ENCODE measurements at places on chromosomes 13 and 19.

- DNase-seq = no peak
Measured at GRCh38 chr13:105598529-105598928, 936.9 kb downstream of the EFNB2 start.

DNA sequence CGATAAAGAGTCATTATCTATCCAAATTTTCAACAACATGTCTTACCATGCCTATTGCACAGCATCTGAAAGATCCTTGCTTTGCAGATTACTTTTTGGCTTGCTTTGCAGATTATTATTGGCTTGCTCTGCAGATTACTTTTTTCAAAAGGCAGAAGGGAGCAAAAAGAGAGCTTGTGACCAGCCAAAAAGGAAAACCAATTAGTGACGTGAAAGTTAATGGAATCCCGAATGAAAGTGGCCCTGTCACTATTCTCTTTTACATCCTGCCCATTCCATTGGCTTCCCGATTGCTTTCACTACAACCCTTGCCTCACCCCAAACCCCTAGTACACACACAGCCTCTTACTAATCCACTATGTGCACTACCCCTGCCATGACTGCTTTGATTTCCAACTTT lies 81.3 kb downstream of the LHFPL6 start:
- DNase-seq = no peak

GRCh38 chr19:34990578-34991192 lies 9.4 kb upstream of the GRAMD1A start:
- no peak for DNase-seq

- DNase-seq = no peak
Measured at GRCh38 chr19:13057744-13058143, 44.9 kb downstream of the LYL1 start.

DNA sequence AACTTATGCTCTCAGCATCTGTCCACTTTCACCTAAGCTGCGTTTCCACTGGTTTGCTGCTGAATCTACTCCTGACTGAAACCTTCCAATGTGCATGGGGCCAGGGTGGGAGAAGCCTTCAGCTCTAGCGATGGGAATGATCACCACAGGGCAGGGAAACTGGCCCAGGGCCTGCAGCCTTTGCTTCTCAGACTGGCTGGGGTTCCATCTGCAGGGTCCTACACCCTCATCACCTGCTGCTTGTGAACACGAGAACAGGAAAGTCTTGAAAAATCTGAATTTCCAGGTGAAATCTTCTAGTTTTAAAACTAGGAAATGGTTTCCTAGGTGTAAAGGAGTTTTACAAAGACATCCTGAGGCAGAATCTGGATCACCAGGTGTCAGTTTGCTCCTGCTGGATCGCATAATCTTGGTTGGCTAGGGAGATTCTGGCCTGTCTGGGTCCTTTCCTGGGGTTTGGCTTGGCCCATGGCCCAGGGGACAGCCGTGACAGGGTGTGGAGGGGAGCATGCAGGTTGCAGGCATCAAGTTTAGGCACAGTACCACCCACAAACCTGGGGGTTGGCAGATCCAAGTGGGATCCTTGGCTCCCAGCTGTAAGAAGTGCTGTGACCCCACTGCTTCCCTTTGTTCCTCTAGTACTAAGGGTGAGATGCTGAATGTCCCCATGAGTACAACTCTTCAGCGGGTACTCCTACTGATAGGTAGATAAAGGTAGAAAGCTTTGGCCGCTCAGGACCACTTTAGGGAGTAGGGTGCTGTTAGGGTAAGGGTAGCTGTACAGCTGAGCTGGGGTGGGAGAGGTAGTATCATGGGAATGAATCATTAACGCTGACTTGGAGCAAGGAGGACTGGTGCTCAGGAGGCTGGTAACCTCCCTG lies 1.8 kb upstream of the UBE2M start:
- no peak for DNase-seq

GRCh38 chr13:71517004-71517403 lies 350.0 kb downstream of the DACH1 start:
- no peak for DNase-seq

DNA sequence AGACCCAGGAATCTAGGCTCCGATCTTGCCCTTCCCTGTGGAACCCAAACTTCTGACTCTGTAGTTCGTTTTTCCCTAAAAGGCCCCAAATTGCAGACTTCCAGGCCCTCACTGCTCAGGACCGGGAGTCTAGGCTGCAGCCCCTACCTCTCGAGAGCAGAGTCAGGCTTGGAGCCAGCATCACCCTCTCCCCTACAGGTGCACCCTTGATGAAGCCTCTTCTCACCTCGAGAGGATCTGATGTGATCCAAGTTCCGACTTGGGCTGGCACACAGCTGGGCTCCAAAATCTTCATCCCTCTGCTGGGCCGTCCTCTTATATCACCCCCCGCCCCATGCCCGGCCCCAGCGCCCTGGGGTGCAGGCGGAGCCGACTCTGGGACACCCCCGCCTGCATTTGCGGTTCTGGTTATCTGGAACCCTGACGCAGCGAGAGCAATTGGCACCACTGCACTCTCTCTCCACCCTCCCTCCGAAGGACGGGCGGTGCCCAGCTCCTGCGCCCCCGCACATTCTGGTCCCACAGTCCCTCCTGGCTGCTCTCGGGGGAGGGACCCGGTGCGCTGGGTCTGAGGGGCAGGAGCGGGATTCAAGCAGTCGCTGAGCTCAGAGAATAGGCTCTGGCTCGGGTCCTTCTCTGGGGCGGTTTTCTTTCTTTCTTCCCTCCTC lies at the start of gene KLK7:
Gene KLK7, minus strand, starts transcription at position 293 of the 668 bp plus-strand sequence. CDS start 1,518 bp downstream, outside the sequence.
- no peak for DNase-seq

DNA sequence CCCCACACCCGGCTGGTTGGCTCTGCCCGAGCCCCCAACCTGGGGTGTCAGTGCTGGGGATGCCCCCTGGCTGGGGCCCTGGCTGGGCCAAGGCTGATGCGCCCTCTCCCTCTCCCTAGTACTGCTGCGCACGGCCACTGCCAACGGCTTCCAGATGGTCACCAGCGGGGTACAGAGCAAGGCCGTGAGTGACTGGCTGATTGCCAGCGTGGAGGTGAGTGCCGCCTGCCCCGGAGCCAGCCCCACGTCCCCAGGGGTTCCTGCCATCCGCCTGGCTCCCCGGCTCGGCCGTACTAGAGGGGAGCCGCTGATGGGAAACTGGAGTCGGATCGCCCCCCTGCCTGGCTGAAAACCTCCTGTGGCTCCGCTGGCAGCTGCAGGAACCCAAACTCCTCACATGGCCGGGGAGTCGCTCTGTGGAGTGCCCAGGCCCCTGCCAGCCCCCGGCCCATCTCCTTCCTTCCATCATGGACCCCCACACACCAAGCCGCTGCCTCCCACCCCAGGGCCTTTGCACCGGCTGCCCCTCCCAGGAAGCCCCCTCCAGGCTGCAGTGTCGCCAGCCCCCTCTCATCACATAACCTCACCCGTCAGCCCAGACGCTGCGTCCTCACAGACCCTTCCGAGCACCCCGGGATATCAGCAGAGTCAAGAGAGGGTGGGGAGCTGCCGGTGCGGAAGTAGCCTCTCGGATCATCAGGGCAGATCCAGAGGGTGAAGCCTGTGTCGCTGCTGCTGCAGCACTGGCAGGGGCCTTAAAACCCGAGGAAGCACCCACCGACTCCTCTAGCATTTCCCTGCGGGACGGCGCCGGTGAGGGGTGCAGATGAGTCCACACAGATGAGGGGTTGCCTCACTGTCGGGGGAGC lies 10.6 kb downstream of the NCLN start:
- DNase-seq = no peak

DNA sequence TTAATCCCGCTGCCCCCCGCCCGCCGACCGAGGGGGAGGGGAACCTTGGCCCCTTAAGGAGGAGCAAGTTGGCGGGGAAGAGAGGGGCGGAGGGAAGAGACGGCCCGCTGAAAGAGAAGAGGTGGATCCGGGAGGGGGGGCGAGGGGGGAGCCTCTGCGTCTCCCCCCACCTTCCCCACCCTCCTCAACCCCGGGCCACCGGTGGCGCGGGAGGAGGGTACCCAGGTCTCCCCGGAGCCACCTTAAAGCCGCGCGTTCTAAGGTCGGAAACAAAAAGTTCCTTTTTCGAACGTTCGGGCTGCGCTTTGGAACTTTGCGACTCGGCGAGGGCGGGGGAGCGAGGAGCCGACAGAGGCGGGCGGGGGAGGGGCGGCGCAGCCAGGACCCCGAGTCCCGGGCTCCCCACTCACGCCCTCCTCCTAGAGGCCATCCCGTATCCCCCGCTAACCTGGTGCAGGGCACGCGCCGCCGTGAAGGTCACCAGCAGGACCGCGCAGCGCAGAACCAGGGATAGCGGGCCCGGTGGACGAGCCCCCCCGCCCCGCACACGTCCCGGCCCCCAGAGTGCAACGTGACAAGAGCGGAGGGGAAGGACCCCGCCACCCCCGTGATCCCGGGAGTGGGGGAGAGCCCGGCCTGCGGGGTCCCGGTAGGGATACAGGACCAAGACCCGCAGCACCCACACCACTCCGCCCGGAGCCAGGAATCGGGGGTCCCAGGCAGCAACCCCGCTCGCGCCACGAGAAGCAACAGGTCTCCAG lies 659 bp downstream of the ERF start:
- DNase-seq = peak; percentile 87

GRCh38 chr19:12646551-12646950 lies 20.0 kb downstream of the MAN2B1 start:
- DNase-seq = no peak

GRCh38 chr13:63497601-63498000 lies 2082.0 kb upstream of the PCDH20 start:
- DNase-seq = no peak

DNA sequence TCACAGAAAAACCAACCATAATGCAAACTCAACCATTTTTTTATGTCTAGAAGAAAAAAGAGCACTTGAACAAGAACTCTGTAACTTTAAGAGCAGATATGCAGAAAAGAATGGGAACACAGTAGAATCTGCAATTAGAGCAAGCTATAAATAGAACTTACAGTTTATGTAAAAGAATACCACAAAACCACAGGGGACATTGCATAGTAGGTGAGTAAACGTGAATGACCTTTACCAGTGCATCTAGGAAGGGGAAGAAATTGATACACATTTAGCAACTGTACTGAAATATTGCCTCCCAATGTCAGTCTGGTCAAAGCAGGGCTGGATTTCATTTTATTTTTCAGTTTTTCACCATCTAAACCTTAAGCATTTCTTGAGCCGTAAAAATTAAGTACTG lies 242.2 kb upstream of the EDNRB start:
- no peak for DNase-seq

GRCh38 chr13:88840085-88840484 lies 1168.9 kb downstream of the SLITRK5 start:
- no peak for DNase-seq

GRCh38 chr19:13149628-13150186 lies 468 bp downstream of the STX10 start:
- no peak for DNase-seq

DNA sequence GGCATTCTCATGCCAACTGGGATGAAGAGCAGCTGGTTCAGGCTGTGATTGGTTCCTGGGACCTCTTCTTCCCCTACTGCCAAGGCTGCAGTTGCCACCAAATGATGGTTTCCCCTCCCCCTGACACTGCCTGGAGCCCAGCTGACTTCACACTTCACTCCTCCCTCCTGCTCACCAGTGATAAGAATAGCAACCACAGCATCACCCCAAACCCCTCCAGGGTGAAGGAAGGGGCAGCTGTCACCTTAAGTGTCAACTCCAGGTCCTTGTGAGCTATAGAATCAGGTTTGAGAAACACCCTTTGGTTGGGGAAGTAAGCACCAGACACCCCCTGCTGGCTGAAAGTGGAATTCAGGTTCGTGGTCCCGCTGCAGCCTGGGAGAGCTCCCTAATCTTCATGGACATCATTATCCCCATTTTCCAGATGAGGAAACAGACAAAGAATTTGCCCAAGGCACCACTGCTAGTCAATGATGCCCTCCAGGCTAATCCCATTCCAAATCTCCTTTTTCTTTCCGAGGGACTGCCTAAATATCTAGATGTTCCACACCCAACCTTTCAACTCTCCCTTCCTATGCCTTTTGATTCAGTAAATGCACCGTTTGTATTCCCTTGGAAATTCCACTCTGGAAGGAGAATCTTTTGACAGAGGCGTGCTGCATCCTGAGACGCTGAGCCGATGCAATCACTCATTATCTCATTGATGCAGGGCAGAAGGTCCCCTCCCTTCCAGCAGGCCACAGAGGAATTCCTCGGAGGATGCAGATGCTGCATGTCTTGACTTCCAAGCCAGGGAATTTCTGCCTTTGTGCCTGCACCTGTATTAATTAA lies 50.6 kb upstream of the UQCRFS1 start:
- peak; percentile 34 for DNase-seq

DNA sequence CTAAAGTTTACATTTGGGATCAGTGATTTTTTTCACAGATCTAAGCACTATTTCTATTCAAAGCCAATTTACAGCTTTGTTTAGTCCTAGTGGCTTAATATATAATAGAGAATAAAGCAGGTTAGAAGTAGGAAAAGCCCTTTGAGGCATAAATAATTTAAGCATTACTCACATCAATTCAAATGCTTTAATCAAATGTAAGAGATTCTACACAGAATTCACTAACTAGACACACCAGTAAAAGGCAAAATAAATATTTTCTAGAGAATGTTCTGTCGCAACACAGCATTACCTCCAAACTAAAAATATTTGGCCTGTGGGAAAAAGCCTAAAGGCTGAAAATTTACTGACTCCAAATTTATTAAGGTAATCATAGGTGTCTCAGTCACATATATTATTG lies 31.3 kb downstream of the KCTD12 start:
- DNase-seq = no peak

DNA sequence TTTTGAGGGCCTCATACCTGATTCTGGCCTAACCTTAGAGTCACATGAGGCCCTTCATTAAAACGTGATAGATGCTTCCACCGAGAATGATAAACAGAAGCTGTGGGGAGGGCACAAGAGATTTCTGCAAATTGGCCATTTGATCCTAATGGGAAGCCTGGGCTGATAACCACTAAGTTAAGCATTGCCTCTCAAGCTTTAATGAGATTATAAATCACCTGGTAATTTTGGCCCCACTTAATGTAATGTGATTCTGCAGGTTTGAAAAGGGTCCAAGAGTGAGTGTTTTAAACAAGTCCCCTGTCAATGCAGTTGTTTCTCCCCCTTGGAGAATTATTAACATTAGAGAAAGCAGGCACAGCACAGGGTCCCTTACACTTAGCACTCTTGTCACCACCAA lies 42.0 kb downstream of the ZNF486 start:
- DNase-seq = no peak

- DNase-seq = no peak
Measured at GRCh38 chr13:106318941-106319411, 216.5 kb downstream of the EFNB2 start.

DNA sequence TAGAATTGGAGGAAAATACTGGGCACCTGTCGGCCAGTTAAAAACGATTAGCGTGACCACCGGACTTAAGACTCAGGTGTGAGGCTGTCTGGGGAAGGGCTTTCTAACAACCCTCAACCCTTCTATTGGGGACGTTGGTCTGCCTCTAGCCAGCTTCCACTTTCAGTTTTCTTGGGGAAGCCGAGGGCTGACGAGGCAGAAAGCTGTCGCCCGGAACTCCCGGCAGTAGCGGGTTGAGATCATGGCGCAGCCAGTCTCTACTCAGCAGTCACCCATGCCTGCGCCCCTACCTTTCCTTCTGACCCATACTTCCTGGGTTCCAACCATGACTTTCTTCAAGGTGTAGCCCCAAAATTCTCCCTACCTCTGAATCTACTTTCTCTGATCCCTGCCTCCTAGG lies 1424.1 kb downstream of the SLITRK1 start:
- no peak for DNase-seq

- no peak for DNase-seq
Measured at GRCh38 chr13:72530471-72530870, 197.0 kb downstream of the MZT1 start.

- no peak for DNase-seq
Measured at GRCh38 chr13:108681986-108682575, 52.7 kb downstream of the MYO16 start.
